Activated naive CD4-positive, alpha-beta T cell treated with Interleukin-2 at 50 U/mL for 16 hours (primary cell): ENCODE measurements at places on chromosomes 5 and 9.

DNA sequence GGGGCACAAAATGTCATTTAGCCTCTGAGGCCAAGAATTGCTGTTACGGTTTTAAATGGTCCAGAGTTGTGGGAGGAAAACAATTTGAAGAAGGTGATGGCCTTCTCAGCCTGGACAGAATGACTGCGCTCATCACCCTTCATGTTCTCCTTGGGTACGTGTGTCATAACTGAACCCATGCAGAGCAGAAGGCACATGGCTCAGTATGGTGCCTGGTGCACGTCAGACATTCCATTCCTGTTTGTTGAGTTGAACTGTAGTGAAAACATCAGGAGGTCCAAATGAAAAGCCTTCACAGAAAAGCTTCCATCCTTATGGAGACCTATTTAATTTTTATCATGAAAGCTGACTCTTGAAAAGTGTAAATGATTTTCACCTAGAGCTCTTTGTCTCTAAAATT is 133.2 kb downstream of the CFAP90 start:
- no peak for DNase-seq

DNA sequence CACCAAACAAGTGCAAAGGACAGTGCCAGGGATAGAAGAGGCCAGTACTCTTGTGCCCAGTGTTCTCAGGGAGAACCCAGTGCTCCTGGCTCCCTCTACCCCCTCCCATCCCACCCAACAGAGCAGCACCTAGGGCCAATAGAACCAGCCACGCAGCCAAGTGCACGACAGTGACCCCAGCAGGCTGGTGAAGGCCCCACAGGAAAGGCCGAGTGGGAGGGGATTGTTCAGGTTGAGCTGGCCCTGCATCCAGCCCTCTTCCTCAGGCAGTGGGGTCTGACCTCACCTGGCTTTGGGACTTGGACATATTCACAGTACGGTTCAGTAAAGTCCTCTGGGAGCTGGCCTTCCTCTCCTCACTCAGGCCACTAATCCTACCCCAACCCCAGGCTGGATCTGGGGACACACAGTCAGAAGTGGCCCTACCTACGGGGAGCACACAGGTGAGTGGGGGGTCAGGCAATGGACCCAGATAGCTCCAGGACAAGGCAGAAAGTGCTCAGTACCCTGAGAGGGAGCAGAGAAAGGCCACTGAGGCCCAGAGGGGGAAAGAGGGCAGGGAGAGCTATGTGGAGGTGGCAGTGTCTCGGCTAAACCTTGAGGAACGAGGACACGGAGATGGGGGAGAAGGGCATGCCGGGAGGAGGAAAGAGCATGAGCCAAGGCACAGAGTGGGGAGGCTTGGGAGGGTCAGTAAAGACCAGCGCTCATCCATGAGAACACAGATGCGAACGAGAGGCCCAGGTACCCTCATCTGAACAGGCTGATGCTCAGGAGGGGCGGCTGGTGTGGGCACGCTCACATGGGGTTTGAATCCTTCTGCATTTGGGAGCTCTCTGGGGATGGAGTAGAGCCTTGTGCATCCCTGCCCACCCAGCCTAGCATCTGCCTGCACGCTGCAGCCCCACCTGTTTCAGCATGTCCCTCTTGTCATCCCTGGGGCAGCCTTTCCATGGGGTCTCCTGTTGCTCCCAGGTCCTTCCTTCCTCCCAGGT is 25.6 kb downstream of the POLR1E start:
- DNase-seq = no peak

GRCh38 chr5:65808251-65808741 is 86.3 kb downstream of the NLN start:
- DNase-seq = no peak

GRCh38 chr5:158278216-158278925 is 419.4 kb upstream of the CLINT1 start:
- DNase-seq = no peak

GRCh38 chr5:53782620-53783019 is 222.2 kb downstream of the NDUFS4 start:
- DNase-seq = no peak

DNA sequence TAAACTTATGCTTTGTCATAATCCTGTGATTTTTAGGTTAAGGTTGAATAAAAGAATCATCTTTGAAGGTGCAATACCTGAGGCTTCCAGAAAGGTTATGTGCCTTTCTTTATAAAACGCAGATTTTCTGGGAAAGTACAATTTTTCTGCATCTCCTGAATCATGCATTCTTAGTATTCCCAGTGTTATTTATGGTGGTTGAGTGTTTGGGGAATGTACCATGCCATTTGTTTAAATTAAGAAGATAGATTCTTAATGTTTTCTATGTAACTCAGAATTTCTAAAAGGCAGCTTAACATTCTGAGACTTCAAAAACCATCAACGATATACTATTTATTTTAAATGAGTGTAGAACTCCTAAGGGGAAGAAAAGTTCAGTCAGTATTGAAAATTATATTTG is 108.1 kb upstream of the FBN2 start:
- DNase-seq = no peak

- DNase-seq = no peak
These were observed 113.3 kb upstream of the SLC1A3 start for GRCh38 chr5:36492984-36493654.

GRCh38 chr5:13567819-13568218 is 376.7 kb downstream of the DNAH5 start:
- no peak for DNase-seq

GRCh38 chr9:76419782-76420380 is 25.7 kb upstream of the RFK start:
- DNase-seq = no peak

DNA sequence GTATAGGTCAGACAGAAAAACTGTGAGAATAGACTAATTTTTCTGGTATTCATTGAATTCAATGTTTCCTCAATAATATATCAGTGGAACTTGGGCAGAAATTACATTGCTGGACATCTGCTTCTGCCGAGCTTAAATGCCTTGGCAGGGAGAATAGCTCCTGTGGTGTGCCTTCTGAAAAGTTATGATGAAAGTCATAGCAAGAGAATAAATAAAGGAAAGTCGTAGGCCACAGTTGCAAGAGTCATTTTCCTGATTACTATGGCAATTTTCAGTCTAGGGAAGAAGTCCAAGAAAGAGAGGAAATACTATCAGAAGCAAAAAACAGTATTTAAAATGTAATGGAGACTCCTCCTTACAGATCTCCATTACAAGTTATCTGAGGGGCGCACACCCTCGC is 1596.1 kb upstream of the WWC1 start:
- no peak for DNase-seq

DNA sequence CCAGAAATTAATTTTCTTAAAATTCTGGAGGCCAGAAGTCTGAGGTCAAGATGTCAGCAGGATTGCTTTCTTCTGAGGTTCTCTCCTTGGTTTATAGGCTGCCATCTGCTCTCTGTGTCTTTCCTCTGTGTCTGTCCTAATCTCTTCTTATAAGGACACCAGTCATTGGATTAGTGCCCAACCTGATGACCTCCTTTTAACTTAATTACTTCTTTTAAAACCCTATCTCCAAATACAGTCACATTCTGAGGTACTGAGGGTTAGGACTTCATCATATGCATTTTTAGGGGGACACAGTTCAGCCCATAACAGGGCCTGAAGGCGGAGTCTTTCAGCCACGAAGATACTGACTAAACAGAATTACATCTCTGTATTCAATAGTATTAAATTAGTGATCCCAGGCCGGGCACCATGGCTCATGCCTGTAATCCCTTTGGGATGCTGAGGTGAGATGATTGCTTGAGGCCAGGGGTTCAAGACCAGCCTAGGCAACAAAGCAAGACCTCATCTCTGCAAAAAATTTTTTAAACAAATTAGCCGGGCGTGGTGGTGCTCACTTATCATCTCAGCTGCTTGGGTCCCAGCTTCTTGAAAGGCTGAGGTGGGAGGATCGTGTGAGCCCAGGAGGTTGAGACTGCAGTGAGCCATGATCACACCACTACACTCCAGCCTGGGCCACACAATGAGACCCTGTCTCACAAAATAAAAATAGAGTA is 5.9 kb upstream of the RPS6 start:
- no peak for DNase-seq

DNA sequence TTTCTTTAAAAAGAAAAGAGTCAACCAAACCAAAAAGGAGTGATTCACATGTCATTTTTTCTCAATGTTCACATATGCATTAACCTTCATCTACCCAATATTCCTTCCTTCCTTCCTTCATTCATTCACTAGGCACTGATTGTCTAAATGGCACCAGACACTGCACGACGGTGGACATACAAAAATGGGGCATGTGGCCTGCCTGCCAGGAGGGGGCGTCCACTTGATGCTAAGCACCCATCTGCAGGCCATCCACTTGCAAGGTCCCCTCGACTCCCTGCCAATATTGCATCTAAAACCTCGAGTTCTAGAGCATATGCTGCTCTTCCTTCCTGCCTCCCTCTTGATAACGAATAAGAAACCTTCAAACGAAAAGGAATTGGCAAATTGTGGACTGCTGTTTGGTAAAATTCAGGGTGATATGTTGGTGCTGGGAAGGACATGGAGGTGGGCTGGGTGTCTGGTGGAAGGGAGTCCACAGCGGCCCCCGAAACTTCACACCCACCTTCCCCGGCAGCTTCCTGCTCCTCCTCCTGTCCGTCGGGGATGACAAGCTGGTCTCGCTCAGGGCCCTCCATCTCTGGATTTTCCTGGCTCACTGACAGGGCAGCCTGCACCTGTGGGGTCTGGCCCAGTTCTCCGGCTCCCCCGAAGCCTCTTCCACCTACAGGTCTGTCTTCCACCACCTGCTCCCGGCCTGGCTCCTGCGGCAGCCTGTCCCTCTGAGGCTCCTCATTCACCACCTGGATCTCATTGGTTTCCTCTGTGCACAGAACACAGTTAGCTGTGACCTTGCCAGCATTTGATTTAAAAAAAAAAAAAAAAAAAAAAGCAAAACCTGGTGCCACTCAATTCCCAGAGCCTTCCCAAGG is 64.3 kb downstream of the GOLM1 start:
- DNase-seq = no peak

DNA sequence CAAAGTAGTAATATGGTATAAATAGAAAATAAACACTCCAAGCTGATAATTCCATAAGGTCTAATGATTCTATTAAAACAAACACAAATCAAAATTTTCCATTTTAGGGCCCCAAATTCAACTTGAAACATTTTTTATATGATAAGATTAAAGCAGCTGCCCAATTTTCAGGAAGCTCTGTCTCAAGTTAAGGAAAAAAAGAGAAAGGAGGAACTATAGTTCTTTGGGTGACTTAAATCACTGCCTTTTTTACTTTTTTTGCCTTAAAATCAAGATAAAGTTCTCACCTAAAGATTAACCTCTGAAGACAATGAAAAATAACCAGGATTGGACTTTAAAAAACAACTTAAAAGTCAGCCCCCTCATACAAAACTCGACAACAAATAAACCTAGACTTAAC is 76.0 kb upstream of the IFNE start:
- DNase-seq = no peak

DNA sequence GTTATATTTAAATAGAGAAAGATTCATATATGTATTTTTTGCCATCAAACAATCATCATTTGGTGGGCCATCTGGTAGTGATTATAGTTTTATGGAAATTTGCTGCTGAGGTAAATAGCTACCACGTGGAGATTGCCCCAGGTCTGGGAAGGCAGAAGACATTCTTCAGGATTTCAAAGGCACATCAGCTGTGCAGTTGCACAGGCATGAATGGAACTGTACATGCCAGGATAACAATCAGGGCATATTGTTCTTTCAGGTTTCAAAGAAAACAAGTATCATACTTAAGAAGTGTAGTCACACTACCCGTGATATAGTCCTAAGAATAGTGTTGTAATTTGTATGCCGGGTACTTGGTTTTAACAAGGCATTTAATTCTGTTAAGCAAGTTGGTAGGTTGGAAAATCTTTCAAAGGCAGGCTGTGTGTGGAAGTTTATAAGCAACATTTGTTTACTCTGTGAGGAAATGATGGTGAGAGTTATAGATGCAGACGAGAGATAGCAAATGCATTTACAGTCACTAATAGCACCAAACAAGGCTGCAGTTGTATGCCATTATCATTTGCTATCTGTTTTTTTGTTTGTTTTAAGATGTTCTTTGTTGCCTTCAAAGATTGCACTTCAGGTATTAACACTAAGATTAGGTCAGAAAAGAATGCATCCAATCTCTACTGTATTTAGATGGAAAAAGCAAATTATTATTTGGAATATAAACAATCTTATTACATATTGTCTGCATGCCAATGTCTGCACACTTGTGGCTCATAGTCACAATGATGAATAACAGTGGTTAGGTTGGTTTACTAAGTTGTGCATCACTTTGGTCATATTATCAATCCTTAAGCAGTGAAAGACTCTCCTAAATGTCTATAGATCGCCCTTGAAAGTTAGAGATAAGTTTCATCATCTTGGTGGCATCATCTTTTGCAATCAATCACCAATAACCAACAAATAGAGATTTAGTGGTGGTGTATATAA is 55.3 kb downstream of the RPS23 start:
- no peak for DNase-seq

- DNase-seq = no peak
These were observed 58.1 kb downstream of the ADRB2 start for GRCh38 chr5:148884339-148885020.

GRCh38 chr9:91734371-91734981 is 215.6 kb downstream of the ROR2 start:
- peak; percentile 66 for DNase-seq

GRCh38 chr5:10577371-10578292 is 13.8 kb downstream of the ANKRD33B start:
- DNase-seq = no peak

DNA sequence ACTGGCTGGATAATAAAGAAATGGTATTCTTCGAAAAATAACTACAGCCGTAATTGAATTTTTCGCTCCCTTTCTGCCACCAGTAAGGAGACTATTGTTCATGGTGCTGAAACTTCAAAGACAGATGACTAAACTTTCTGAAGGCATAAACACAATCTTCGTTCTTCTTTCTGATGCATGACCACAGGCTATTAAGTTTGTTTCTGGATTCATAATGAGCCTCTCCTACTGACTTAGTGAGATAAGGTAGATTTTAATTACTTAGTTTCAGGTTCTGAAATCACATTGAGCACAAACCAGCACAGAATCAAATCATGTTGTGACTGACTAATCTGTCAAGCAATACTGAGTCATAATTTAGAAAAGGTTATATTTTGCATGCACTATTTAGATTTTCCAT is 441.8 kb upstream of the CCNG1 start:
- DNase-seq = no peak

GRCh38 chr5:677131-678101 is 15.7 kb downstream of the TPPP start:
- DNase-seq = no peak

GRCh38 chr9:26331223-26331622 is 561.4 kb downstream of the CAAP1 start:
- DNase-seq = no peak

GRCh38 chr9:92360083-92360482 is 34.3 kb downstream of the CENPP start:
- no peak for DNase-seq

- no peak for DNase-seq
These were observed 215.1 kb upstream of the DAPK1 start for GRCh38 chr9:87282538-87282937.
